ENCODE measurements at places on chromosomes 11 and 22.

DNA sequence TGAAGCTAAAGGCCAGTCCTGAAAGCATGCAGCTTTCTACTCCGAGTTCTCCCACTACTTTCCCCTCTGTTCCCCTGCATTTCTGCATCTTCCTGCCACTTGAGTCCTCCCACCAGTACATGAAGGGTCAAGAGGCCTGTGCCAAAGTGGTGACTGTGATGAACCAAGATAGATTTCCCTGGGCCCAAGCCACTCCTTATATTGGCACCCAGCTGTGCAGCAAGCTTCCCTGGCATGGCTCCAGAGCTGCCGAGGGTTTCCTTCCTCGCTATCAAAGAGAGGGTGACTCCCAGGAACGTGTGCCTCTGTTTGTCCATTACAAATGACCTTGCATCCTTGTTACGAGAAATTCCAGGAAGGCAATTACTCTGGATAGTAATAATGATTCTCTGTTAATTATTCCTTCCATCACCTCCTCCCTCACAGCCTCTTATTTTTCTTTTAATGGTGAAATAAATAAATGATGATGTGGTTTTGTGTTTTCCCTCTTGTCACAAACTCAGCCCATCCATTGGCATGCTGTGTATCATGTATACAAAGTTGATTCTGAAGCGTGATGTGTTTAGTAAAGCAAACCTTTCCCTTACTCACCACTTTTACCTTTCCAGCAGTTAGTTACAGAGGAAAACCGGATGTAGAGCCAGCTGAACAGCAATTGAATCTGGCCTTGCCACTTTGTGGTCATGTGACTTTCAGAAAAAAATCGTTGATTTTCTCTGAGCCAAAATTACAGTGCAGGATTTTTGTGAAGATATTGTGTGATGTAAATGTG lies 8.3 kb downstream of the SRSF8 start:
- DNase-seq: no peak

GRCh38 chr11:46914910-46915309 lies 3.4 kb downstream of the LRP4 start:
- DNase-seq: no peak

- no peak for DNase-seq
Observed at GRCh38 chr11:132782102-132782501, 750.2 kb downstream of the OPCML start.

DNA sequence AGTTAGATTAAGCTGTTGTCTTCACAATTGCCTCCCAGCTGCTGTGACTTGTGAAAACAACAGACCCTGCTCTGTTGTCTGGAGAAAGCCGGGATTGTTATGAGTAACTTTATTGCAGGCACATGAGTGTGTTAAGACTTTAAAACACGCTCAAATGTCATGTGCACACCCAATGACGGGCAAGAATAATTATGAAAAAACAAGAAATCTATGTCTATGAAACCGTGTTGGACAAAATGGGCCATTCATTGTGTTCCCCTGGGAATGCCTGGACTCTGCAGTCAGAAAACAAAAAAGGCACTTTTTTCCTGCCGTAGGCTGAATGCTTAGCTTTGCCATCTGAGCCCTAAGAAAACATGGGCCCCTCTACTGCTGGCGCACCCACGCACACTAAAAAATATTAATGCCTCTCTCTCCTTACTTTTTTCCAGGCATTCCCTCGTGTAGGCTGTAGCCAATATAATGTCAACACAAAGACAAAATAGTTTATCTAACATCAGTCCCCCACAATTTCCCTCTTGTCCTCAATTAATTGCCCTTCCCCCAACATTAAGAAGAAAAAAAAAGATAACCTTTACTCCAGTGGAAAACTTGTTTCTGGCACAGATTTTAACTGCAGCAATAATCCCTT lies 207.9 kb downstream of the SOX6 start:
- no peak for DNase-seq

DNA sequence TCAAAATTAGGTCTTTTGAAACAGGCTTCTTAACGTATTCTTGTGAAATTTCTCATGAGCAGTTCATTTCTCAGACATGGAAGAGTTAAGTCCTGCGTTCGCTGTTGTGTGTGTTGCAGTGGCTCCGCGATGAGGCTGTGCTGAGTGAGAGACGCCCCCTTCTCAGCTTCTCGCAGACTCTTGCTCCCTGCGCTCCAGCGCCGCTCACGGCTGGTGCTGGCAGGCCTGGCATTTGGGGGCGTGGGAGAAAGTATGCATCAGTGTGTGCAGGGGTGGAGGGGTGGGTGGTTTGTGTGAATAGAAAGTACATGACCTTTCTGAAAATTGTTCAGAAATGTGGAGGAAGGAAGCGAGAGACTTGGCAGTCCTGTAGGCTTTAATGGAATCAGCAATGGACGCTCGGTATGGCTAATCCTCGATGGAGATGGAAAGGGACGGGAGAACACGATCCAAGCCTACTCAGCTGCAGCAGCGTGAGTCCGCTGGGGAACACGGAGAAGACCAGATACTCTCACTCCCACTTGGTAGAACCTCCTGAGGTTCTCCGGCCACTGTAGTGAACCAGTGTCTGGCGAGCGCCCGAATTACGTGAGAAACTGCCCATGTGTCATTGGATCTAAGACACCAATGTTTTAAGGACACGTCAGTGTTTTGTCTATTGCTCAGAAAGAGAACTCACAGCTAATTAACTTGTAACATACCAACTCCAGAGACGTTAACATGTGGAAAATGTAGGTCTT lies 5.9 kb downstream of the TAB1 start:
- DNase-seq: no peak

DNA sequence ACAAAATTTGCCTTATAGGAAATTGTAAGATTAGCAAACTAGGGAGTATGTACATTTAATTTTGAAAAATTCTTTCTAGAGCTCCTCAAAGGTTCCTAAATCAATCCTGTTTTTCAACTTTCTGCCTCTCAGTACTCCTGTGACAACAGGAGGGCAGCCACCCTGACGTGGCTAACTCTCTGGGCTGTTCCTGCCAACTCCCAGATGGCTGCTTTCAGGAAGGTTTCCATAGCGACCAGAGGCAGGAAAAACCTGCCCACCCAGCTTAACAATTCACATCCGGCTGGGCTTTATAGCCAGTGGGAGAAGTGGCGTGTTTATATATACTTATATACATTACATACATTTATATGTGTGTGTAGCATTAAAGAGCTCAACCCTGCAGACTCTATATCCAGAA lies 26.5 kb downstream of the SGSM3 start:
- no peak for DNase-seq

DNA sequence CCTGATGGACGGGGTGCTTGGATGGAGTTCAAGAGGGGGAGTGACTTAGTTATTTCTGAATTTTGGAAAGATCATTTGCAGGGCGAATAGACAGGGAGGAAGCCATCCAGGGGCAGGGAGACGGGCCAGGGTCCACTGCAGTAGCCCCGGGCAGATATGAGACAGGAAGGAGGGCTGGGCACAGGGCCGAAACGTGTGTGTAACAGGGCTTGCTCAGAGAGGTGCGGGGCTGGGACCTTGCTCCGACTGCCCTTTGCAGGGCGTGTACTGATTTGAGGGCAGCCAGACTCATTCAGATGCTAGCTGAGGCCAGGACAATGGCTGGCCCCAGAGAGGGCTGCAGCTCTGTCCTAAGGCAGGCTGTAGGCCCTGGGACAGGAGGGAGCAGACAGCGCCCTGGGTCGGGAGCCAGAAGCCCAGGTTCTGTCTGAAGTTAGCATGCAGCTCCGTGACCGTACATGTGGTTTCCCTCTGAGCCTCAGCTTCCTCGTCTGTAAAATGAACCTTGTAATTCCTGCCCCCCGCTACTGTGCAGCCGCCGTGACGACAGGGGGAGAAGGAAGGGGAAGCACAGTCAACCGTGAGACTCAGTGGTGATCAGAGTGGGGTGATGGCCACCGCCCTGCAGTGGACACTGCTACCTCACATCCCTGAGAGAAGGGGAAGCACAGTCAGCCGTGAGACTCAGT lies 103.4 kb downstream of the PHF21B start:
- DNase-seq: no peak

DNA sequence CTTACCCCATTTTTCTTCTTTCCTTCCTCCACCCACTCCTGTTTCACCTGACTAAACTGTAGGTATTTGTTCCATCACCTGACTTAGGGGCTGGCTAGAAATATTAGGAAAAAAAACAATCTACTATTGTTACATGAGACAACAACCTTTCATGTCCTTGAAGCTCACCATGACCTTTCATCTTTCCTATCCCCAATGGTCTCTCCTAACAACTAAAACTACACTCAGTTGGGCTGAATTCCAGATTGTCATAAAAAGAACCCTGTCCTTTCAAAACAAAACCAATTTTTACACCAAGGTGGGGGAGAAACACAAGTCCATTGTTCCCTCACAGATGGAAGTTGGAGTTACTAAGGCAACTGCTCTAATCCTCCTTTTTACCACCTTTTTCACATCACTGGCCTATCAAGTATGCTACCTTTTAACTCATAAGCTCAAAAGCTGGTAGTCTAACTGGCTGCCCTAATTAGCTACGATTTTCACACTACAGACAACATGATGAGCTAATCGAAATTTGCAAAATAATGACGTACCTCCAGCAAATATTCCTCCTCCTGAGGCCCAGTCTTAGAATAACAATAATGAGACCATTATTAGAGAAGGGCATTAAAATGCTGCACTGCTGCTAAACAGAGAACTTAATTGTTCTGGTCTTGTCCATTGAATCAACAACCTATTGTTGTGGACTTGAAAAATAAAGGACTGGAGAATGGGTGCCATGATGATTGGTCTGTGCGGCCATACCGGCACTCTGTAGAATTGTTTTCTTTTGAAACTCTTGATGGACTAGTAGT lies 46.5 kb upstream of the SOX6 start:
- no peak for DNase-seq

GRCh38 chr22:41022470-41023298 lies 69.7 kb upstream of the EP300 start:
- DNase-seq: peak; percentile 72
